ENCODE measurements at places on chromosomes 7 and 10.
A peak's percentile ranks its signal among the peaks of the same experiment; 100 is the strongest.

DNA sequence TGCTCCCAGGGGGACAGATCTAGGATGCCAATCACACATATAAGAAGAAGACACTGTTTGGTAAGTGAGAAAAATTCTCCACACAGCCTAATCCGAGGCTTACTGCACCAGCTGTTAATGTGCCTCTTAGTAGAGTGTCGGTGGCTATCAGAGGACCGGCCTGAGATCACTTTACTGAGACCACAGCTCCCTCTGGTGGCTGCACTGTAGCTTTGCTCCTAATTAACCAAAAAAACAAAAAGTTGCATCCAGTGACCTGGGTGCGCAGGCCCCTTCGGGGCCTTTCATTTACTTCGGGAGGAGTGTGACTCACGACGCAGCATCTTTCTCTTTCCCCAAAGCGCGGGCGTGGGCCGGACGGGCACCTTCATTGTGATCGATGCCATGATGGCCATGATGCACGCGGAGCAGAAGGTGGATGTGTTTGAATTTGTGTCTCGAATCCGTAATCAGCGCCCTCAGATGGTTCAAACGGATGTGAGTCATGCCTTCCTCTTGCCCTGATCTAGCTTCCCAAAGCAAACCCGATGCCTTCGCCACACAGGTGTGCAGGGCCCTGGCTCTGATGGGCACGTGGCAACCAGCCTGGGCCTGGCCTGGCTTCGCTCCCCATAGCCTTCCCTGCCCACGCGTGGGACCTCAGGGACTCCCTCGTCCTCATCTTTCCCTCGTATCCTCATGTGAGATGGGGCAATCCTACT is 56.7 kb downstream of the MKI67 start:
- DNase-seq = peak; percentile 86

DNA sequence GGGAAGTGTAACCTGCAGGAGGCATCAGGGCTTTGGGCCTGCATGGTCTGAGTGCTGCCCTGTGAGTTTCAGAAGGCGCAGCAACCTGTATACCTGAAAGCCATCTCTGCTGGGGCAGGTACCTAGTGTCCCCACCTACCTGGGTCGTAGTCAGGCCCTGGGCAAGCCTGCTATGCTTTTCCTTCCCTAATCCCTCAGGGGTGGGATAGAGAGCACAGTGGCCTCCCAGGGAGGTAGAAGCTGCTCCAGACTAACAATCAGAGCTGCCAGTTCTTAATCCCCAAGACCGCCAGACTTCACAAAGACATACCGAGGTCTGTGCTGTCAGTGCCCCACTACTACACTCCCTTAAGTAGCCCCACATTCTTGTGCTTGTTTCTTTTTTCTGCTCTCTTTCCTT is 52.0 kb downstream of the PTEN start:
- DNase-seq = no peak

DNA sequence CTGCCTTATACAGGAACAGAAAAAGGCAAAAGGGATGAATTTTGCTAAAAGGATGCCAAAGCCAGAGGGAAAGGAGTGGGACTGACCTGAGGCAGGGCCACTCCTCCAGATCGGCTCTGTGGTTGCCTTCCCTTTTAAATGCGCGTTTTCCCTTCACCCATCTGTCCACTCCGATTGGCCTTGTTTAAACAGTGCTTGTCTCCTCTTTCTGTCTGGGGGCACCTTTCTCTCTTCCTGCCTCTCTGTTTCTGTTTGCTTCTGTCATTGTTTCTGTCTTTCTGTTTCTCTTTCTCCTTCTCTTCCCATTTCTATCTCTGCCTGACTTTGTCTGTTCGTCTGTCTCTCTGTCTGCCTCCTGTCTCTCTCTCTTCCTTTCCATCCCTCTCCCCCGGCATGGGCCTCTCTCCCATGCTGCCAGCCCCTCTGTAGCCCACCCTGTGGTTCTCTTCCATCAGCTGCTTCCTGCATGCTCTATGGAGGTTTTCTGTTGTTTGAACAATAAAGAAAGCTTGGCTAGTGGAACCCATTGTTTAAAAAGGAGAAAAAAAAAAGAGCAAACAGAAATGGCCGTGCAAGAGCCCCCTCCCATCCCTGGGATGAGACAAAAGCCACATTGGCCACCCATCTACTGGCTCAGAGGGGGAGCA is 29.5 kb upstream of the HSPB1 start:
- DNase-seq = no peak

- DNase-seq = no peak
These were observed 71.7 kb downstream of the MYL10 start for GRCh38 chr7:101557421-101557820.

- DNase-seq = no peak
These were observed 110.8 kb downstream of the CD36 start for GRCh38 chr7:80749270-80749669.

Measured in GM23248 (cell line).